ENCODE measurements at places on chromosomes 4 and X.
A peak's percentile ranks its signal among the peaks of the same experiment; 100 is the strongest.

- DNase-seq, result no peak
These were observed 737.6 kb downstream of the TRIML1 start for GRCh38 chr4:188876881-188877280.

DNA sequence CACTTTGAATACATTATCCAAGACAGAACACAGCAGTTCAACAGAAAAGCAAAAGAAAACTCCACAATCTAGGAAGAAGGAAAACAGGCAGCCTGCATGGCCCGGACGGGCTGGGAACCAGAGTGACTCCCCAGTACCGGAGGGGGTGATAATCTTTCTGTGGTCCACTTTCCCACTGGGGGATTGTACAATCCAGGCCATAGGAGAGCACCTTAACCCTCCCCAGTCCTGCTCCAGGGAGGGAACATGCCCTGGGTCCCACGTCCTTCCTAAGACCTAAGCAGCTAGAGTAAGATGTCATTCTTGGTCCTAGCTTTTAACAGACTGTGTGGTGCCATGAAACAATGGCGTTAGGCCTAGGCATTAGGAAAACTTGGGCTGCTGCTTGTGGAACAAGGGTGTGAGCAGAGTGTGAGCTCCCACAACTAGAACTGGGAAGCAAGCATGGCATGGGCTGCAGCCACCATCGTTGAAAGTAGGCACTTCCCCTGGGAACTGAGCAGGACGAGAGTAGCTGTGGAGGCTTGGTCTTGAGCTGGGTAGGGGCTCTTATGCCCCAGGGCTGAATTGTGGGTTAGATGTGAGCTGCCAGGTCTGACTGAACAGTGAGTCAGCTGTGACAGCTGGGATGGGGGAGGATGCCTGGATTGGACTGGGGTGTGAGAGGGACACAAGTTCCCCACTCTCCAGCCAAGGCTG, 42.4 kb downstream of the NAT8L start:
- no peak for DNase-seq

GRCh38 chr4:138939960-138940359, 75.6 kb upstream of the NOCT start:
- no peak for DNase-seq

GRCh38 chrX:48683411-48683982, at the start of gene WAS:
Gene WAS (plus strand): TSS chrX:48683799. CDS start chrX:48683854, 55 bp downstream.
- peak; percentile 62 for DNase-seq

- DNase-seq, result no peak
These were observed 1088.8 kb downstream of the ADGRL3 start for GRCh38 chr4:62288808-62289541.

GRCh38 chr4:15899511-15899910, 39.0 kb downstream of the FGFBP1 start:
- no peak for DNase-seq

Measured in CD4-positive, alpha-beta T cell treated with Interleukin-6 at 100 ng/mL for 8 hours (primary cell).